Cortex of kidney (tissue), 1 donor: ENCODE measurements at places on chromosomes 5 and 9.

GRCh38 chr5:16707168-16707868, 90.5 kb upstream of the RETREG1 start:
- no peak for DNase-seq

DNA sequence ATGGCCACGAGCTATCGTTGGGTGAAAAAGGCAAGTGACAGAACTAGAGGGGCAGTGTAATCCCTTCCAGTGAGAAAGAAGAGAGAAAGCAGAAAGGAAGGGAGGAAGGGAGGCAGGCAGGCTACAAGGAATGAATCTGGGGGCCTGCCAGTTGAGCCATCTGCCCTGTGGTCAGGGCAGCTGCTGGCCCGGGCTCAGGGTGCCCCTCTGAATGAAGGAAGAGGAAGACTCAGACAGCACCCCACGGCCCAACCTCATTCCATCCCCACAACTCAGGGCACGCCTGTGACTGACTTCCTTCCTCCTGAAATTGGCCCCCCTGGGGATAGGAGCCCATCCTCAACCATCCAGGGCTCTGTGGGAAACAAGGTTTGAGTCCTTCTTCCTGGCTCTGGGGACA, 20.3 kb upstream of the FLT4 start:
- no peak for DNase-seq

GRCh38 chr5:58974083-58974482, 391.2 kb downstream of the RAB3C start:
- no peak for DNase-seq

- no peak for DNase-seq
These were observed 64.0 kb downstream of the POU5F2 start for GRCh38 chr5:93677359-93677891.

DNA sequence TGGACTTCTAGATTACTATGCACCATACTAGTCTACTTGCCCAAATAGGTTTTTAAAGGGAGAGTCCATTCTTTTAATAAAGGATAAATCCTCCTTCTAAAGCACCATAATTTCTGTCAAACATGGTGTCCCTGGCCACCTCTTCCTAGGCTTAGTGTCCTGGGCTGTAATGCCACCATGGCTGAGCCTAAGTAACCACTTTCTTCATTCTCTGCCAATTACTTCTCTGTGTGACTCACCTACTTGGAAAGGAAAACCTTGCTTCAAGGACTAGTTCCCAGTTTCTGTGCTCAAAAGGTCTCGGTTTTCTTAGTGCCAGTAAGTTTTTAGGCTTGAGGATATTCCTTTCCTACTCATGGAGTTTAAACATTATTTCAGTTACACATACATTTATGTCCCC, 273.4 kb downstream of the DENND1A start:
- DNase-seq, result no peak
